Esophagus muscularis mucosa (tissue), 4 donors: ENCODE measurements at places on chromosomes 2 and 18. TPM values are rescaled to one million over a fixed set of nuclear protein-coding genes. Genes with fewer than 3 reads are reported as not detected.

DNA sequence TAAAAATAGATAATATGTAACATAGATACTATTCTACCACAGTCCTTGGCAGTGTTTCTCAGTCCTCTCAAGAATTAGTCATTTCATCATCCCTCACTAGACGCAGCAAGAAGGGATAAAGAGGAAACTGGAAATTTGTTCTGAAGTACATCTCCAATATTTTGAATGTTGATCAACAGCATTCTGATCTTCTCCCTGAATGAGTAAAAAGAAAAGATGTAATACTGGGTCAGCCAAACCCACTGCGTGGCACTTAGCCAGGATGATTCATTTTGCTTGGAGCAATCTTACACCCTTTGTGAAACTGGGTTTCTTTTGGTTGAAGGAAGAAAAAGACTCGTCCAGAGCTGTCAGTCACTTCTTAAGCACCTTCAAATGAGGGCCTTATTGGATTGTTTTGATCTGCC is 54.1 kb downstream of the TAF1B start:
- peak overlapping the region; percentile 9 for H3K27ac ChIP-seq
- H3K27me3 ChIP-seq, result no peaks in the 10 kb centered on the region
- DNase-seq, result peak; percentile 96
- H3K4me1 ChIP-seq, result peaks cover 32% of the 10 kb centered on the region

Gene GCA
- total RNA-seq, result 34.3 TPM

Gene ARHGEF4
- 25.5 TPM for total RNA-seq

Gene DNMT3A
- 11.3 TPM for total RNA-seq

GRCh38 chr2:198471291-198471690 is 666.9 kb downstream of the PLCL1 start:
- no peaks in the 10 kb centered on the region for H3K27me3 ChIP-seq
- no peaks in the 10 kb centered on the region for H3K36me3 ChIP-seq
- no peak overlapping the region for H3K27ac ChIP-seq
- H3K4me3 ChIP-seq, result no peak overlapping the region
- no peak for DNase-seq

Gene ARHGAP25
- total RNA-seq, result 5.7 TPM

- H3K27me3 ChIP-seq, result no peaks in the 10 kb centered on the region
- no peaks in the 10 kb centered on the region for H3K36me3 ChIP-seq
- H3K4me1 ChIP-seq, result no peaks in the 10 kb centered on the region
- H3K4me3 ChIP-seq, result no peak overlapping the region
- no peak for DNase-seq
These were observed 14.2 kb upstream of the DOCK10 start for GRCh38 chr2:225056330-225057073.

Gene AGPS
- 26.3 TPM for total RNA-seq

GRCh38 chr18:41655074-41655473 is 300.0 kb upstream of the PIK3C3 start:
- H3K27ac ChIP-seq, result no peak overlapping the region
- no peak overlapping the region for H3K4me3 ChIP-seq
- no peaks in the 10 kb centered on the region for H3K36me3 ChIP-seq
- H3K4me1 ChIP-seq, result no peaks in the 10 kb centered on the region
- no peak for DNase-seq

DNA sequence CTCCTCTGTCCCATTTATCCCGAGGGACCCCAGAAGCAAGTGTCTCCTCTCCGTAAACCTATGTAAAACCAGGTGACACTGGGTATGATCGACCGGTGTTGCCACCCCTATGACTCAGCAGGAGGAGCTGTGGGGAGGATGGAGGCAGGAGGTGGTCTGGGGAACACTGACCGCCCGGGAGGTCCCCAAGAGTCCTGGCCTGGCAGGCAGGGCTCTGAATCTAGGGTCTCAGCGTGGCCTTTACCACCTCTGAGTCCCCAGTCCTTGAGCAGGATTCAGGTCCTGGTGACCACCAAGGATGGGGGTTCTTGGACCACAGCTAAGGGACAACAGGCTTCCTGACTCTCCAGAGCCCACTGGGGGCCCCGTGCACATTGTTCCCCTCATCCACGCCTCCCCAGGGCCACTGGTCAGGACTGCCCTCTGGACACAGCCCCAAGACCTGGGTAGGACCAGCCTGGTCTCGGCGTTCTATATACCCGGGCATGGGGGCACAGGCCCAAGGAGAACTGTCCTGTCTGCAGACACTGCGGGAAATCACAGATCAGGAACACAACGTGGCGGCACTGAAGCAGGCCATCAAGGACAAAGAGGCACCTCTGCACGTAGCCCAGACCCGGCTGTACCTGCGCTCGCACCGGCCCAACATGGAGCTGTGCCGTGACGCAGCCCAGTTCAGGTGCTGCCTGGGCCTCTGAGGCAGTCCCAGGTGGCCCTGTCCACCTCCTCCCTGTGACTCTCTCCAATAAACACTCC is 4.0 kb downstream of the TEKT4 start:
- H3K4me1 ChIP-seq, result peaks cover 13% of the 10 kb centered on the region
- DNase-seq, result no peak

Gene CNDP1
- not detected for total RNA-seq
